GM06990 (cell line): ENCODE measurements at places on chromosomes 1 and 21.

DNA sequence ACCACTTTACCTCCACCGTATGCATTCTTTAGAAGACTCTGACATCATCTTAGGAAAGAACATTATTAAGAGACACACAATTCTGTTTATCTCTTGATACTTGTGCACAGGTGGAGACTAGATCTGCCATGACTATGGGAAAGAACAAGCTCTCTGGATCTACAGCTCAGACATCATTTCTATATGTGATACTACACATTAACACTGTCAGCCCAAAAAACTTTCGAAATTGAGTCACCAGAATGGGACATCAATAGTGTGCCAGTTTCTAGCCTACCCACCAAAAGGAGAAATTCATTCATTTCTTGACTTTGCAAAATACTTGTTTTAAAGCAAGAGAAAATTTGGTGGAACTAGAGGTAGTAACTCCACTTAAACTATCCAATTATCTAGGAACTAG lies 6.0 kb upstream of the EVI5 start:
- DNase-seq, result no peak

GRCh38 chr1:1197551-1198422 lies 8.6 kb downstream of the TNFRSF18 start:
- peak; percentile 3 for DNase-seq

GRCh38 chr1:9448132-9449109 lies 90.8 kb upstream of the SLC25A33 start:
- no peak for DNase-seq

- no peak for DNase-seq
These were observed 717 bp downstream of the B4GALT3 start for GRCh38 chr1:161176468-161177111.

- no peak for DNase-seq
These were observed 148.6 kb upstream of the CD34 start for GRCh38 chr1:208059409-208060001.

DNA sequence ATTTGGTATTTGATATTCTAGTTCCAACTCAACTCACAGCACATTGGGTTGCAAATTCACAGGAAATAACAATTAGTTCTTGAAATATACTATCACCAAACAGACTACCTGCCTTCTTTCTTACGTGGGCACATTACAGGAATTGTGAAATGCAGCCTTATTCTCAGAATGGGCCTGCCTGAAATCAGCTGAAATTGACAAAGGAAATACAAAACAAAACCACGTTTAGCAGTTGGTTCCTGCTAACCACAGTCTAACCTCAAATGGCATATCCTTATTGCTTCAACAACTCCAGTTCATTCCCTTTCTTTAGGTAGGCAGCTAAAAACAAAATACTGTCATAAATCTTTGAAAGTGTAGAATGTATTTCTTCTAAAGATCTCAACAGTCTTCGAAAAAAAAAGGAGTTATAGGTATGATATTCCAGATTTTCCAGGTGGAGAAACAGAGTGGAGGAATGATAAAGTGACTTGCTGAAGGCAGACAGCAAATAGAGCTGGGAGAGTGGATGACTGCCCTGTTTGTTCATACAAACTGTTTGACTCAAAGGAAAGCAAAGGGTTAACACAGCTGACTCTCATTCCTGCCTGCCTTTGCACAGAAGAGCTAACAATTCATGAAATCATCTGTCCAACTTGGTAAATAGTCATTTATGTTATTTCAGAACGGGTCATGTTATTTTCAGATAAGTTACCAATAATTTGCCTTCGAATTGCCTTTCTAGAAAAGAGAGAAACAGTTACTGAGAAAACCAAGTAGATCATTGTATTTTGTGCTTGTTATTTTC lies 1.6 kb upstream of the GREM2 start:
- DNase-seq, result no peak

DNA sequence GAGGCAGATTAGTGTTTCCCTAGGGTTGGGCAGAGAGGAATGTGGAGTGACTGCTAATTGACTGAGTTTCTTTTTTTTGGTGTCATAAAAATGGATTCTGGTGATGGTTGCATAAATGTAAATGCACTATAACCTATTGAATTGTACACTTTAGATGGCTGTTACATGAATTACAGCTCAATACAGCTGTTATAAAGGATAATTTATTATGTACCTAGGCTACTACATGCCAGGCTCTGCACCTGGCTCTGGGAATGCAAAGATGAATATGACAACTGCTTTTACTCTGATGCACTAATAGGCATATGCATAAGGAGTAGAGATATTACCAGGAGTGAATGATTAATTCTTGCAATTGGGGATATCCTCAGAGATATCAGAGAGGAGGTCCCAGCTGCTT lies 345.3 kb downstream of the PTBP2 start:
- DNase-seq, result no peak

- no peak for DNase-seq
These were observed 20.6 kb upstream of the MRPS14 start for GRCh38 chr1:175043824-175044223.

GRCh38 chr1:25022361-25023189 lies 92.5 kb upstream of the RUNX3 start:
- peak; percentile 98 for DNase-seq

GRCh38 chr1:4021136-4021973 lies 121.3 kb upstream of the C1orf174 start:
- no peak for DNase-seq

DNA sequence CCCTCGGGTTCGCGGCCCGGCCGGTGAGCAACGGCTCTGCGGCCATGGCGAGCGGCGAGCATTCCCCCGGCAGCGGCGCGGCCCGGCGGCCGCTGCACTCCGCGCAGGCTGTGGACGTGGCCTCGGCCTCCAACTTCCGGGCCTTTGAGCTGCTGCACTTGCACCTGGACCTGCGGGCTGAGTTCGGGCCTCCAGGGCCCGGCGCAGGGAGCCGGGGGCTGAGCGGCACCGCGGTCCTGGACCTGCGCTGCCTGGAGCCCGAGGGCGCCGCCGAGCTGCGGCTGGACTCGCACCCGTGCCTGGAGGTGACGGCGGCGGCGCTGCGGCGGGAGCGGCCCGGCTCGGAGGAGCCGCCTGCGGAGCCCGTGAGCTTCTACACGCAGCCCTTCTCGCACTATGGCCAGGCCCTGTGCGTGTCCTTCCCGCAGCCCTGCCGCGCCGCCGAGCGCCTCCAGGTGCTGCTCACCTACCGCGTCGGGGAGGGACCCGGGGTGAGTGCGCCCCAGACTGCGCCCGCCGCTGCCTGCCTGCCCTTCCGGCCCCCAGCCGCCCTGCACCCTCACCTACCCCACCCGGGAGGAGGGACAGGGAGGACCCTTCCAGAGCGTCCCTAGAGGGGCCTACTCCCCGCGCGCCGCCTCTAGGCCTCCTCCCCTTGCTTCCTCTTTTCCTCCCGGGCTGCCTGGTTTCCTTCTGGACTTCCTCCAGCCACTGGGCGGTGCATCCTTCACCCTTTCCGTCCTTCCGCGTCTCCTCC lies at the start of gene RNPEP:
TSS of gene RNPEP (plus strand) at position 26 of the 757 bp plus-strand sequence. CDS start at position 45, 19 bp downstream.
- DNase-seq, result peak; percentile 80

GRCh38 chr1:51415963-51416362 lies 85.6 kb upstream of the TTC39A start:
- no peak for DNase-seq

GRCh38 chr1:21865943-21866706 lies 54.1 kb downstream of the LDLRAD2 start:
- DNase-seq, result peak; percentile 82

DNA sequence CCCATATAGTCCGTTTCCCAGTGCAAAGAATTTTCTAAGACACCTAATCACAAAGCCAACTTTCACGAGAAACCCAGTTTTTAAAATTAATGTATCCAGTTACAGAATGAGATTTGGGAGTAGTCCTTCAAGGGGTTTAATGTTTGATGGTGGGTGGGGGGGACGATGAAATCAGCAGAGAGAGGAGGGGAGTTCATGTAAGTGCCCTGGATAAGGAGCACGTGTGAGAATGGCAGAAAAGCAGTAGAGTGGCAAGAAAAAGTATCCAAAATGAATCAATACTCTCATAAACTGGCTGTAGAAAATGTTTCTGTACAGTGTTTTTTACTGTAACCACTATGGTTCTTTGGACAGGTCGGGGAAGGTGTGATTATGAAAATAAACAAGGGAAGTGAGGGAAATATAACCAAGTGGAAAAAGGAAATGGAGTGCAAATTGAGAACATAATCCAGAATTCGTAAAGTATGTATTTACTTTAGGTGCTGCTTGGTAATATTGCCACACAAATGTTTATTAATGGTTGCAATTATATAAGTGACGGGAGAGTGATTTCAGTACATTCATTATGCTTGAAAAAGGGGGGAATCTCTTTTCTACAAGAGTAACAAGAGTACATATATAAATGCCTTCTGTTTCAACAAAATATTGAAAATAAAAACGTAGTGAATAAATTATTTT lies 118.7 kb upstream of the RRP15 start:
- DNase-seq, result no peak

DNA sequence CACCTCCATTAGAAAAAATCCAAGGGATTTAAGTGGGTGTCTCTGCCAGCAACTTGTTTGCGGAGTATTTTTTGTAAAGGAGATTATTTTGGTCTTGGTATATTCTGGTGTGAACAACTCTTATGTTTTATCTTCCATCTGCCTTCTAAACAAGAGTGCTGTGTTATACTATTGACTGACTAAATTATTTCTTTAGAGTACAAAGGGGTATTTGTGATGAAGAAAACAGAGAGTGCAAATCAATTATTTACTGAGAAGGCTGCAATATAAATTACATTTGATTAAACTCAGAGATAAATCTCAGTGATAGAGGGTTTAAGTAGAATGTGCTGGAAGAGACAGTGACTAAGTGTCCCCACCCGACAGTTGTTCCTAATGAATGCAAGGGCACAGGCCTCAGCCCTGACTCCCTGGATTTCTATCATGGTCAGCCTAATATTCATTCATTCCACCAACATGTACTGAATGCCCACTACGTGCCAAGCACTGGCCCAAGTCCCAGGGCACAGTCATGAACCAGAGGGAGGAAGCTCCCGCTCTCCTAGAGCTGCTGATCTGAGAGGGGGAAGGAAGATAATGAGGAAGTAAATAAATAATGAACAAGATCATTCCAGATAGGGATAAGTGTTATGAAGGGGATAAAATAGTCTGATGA lies 196.9 kb upstream of the C8B start:
- DNase-seq, result no peak

DNA sequence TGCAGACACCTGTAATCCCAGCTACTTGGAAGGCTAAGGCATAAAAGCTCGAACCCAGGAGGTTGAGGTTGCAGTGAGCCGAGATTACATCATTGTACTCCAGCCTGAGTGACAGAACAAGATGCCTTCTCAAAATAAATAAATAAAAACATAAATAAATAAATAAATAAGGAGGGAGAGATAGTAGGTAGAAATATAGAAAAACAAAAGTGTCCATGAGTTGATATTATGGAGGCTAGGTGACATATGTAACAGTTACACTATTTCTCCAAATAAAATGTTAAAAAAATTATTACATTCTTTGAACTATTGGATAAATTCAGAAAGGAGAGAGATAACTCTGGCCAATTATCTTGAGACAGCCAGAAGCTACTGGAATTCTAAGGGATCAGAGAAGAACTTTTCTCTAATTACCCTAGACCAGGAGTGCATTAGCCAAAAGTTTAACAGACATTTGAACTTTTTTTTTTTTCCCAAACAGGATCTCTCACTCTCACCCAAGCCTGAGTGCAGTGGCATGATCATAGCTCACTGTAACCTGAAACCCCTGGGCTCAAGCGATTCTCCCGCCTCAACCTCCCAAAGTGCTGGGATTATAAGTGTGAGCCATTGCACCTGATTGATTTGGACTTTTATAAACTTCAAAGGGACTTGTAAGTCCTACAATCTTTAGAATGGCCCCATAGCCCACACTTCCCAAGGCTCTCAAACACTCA lies 17.6 kb downstream of the SYNJ1 start:
- DNase-seq, result no peak

DNA sequence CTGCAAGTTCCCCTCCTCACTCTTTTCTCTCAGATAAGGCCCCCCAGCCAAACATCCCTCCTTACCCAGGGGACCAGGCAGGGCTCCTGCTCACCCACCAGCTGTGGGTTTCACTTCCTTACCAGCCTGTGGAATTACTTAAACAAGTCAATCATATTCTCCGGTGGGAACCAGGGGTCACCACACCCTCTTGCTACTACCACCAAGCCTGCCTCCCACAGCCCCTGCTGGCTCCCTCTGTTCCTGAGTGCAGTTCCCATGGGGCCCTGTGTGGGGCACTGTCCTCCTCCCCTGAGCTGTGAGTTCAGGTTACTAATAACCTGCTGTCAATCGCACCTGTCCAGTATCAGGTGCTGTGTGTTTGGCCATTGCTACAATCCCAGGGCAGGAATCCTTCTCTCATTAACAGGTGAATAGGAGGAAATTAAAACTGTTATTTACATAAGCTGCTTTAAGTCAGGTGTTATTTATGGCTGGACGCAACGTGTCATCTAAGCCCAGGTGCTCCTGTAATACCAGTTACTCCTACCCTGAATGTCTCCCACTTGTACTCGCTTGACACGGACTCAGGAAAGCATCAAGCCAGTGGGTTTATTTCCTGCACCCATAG lies 53.1 kb upstream of the LBR start:
- DNase-seq, result peak; percentile 36

- no peak for DNase-seq
These were observed 285.2 kb upstream of the SGIP1 start for GRCh38 chr1:66248746-66249145.

DNA sequence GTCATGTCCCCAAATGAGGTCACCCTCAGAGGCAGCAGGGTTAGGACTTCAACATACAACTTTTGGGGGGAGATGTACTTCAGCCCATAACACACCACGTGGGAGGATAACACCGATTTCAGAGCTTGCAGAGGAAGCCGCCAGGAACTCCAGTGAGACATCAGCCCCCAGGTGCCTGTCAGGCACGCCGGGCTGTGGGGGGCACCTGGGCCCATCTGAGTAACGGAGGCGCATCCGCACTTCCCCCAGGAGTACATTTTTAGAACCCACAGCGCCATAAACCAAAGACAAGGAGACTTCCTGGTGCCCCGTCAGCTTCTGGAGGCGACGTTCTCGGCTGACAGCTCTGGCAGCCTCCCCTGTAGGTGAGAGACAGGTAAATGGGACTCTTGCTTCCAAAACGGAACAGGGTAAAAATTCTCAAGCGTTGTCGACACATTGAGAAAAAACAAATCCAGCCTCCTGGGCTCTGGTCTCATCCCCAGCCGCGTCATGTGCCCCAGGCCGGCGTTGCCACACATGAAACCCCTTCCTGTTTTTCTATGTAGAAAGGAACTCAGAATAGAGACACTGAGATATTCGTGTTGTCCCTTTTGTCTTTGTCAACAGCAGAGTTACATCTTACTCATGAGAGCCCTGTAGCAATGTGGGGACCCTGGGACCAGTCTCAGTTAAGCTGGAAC lies 93.3 kb downstream of the PDE9A start:
- no peak for DNase-seq

DNA sequence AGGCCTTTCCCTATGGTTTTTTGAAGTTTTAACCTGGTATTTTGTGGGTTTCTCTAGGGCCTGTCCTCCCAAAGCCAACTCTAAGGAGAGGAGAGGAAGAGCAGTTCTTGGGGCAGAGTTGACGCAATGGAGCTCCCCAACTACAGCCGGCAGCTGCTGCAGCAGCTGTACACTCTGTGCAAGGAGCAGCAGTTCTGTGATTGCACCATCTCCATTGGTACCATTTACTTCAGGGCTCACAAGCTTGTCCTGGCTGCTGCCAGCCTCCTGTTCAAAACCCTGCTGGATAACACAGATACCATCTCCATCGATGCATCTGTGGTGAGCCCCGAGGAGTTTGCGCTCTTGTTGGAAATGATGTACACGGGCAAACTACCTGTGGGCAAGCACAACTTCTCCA lies 38.2 kb downstream of the ZBTB40 start:
- DNase-seq, result no peak

- DNase-seq, result peak; percentile 35
These were observed 33.4 kb upstream of the WNT4 start for GRCh38 chr1:22176258-22176657.
